ENCODE measurements at places on chromosomes 7 and 10.

DNA sequence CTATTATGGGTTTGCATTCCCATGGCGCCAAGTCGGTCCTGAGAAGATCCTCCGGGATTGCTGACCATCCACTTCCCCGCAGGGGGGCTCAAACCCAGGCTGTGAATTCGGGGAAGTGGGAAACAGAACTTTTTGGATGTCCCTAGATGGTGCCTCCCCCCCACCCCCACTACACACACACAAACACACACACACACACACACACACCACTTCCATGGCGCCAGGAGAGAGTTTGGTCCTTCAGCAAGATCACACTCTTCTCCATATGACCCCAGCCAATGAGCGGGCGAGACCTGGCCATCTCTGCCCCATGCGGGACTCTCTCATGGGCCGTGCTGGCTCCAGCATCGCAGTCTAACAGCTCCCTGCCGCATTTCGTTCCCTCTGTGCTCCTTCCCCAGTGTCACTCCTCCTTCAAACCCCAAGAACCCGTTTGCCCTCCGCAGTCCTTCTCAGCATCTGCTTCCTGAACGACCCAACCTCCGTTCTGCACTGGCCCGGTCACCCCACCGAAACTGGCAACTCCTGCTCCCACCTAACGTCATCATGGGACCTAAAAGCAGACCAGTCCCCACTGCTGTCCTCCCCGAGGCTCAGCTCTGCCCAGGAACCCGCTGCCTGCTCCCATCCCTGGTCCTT, 32.1 kb upstream of the TNRC18 start:
- no peak for DNase-seq

GRCh38 chr7:153524070-153524601, 528.1 kb upstream of the DPP6 start:
- DNase-seq, result no peak

GRCh38 chr10:67812007-67812406, 26.0 kb downstream of the DNAJC12 start:
- DNase-seq, result no peak

DNA sequence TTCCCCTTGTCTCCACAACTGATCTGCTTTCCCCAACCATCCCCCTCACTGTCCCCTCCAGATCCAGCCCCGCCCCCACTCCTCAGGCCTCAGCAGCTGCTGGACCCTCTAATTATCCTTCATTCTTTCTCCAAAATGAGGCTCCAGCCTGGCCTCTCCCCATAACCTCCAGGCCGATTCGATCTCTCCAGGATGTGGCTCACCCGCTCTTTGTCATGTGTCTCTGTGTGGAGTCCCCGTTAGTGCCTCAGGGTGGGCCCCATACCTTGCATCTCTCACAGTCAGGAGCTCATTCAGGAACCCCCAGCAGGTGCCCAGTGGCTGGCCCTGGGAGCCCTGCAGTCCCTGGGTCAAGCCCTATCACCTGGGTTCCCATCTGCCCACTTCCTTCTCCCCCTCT, 1.3 kb downstream of the PILRA start:
- DNase-seq, result no peak

GRCh38 chr7:2575046-2575732, 16.4 kb downstream of the IQCE start:
- DNase-seq, result no peak

- no peak for DNase-seq
Measured at GRCh38 chr7:30790356-30790755, 19.1 kb downstream of the MINDY4 start.

- DNase-seq, result no peak
Measured at GRCh38 chr10:65620404-65621048, 1305.3 kb upstream of the LRRTM3 start.

DNA sequence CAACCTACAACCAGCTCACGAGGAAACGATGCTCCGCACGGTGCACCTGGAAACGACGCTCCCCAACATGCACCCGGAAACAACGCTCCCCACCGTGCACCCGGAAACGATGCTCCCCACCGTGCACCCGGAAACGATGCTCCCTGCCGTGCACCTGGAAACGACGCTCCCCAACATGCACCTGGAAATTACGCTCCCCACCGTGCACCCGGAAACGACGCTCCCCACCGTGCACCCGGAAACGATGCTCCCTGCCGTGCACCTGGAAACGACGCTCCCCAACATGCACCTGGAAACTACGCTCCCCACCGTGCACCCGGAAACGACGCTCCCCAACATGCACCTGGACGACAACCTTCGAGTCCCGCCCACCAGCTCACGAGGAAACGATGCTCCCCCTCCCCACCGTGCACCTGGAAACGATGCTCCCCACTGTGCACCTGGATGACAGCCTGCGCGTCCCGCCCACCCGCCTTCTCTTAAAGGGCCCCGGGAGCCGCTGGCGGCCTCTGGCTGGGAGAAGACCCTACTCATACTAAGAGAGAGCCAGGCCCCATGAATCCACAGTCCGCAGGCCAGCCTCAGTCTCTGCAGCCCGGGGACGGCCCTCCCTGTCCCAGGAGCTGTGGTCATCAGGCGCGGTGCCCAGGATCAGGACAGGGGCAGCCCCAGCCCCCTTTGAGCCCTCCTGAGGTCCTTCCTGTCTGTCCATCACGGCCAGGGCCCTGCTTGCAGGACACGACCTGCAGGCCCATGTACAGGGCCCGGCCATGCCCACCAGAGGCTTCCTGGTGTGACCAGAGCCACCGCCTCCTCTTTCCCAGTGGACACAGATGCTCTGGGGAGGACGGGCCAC, 98.3 kb downstream of the PDGFA start:
- no peak for DNase-seq

DNA sequence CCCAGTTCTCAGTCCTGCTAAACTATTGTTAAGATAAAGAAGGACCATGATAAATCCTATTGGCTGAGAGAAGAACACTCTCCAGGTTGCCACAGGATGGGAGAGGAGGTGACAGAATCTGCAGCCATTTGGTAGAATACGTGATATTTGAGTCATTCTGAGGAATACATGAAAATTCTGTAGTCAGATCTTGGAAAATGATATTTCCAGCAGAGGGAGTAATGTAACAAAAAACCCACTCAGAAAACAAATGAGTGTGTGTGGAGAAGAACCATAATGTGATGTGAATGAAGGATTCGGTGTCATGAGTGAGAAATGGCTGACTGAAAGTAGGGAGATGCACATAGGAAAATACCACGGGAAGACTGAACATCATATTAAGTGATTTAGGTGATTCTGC, 128.5 kb upstream of the PFKP start:
- DNase-seq, result no peak

DNA sequence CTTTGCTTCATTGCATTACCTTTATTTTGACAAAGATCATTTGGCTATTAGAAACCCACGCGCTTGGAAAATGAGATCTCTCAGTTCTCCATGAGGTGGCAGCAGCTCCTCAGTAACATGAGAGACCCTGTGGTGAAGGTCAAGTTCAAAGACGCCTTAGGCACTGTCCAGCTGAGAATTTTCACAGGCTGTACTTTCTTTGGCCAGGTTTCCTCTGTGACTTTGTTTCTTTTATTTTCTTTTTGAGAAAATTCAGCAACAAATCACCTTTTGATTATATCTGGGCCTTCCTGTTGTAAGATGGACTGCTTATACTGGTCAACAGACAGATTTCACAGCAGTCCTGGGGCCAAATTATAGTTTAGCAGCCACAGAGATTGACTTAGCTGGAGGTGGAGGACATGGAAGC, 54.5 kb downstream of the RAB18 start:
- no peak for DNase-seq

DNA sequence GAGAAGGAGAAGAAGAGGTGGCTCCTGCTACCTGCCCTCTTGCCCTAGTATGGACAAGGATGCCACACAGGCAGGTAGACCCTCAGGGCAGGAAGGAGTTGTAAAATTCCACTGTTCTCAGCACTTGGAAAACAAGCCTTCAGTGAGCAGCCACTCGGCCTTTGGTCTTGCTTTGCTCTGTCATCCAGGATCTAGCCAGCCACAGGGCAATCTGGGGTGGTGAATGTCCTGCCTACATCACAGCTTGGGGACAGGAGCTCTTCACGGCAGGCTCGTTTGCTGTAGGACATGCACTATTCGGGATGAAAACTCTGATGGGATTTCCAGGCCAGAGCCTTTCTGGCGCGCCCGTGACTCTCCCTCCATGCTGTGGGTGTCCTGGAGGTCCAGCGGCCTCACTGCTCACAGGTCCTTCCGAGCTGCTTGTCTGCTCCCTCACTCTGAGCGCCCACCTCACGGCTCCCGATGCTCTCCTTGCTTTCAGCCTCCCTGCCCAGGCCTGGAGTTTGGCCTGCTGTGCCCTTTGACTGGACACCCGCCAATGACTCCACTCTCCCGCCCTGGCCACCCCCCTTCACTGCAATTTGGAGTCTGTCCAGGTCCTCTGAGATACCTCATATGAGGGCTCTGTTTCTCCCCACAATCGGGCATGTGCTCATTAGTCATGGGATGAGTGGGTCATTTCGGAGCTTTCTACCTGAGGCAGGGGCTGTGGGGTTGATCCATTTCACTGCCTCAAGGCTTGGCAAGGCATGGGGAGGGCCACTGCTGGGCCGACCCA, 227.2 kb upstream of the GRB10 start:
- DNase-seq, result no peak

- DNase-seq, result peak; percentile 57
Measured at GRCh38 chr10:103504181-103504783, 10.8 kb downstream of the NEURL1 start.

DNA sequence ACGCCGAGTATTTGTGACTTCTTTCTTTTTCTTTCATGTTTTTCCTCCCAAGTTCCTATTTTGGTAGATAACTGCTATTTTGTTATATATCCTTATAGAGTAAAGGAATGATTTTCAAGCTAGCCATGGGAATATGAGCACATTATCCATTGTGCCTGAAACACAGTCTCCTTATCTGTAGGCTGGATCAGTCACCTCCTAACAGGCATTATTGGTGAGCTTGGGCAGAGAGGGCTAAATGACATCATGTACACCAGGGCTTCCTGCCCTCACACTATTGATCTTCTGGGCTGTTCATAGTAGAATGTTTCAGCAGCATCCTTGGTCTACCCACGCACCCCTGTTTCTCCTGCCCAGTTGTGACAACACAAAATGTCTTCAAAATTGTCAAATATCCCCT, 88.1 kb upstream of the CTBP2 start:
- no peak for DNase-seq

- DNase-seq, result no peak
Measured at GRCh38 chr7:120442838-120443237, 169.9 kb downstream of the KCND2 start.

DNA sequence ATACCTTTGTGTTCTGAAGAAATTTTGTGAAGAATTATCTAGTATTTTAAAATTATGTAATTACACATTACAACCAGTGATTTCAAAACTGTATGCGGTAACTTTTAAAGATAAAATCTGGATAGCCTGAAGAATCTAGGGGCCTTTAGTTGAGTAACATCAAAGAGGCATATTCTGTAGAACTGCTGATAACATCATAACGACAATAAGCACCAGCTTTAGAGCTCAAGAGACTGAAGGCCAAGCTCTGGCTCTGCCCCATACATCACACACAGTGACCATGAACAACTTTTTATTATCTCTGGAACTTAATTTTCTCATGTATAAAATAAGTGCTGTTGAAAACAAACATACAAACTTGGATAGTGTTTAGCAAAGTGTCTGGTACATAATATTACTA, 121.1 kb upstream of the RHOBTB1 start:
- DNase-seq, result no peak

DNA sequence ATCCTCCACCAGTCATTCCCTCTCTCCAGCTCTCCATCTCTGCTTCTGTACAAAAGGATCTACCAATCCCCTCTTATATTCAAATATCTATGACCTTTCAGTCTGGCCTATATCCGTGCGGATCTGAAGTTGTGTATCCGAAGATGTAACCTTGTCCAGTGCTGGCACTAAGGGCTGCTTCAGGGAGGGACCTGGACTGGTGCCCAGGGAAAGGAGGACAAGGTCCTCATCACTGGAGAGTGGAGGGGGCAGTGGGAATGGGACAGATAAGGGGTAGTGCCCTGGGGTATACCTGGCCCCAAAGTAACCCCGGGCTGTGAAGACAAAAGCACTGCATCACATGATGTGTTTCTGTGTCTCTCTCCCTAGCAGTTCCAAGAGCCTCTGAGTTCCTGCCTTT, 1.8 kb downstream of the TMEM225B start:
- no peak for DNase-seq

- DNase-seq, result no peak
Measured at GRCh38 chr10:49242604-49243003, 54.4 kb upstream of the TMEM273 start.

- DNase-seq, result no peak
Measured at GRCh38 chr7:1912593-1913465, 242.8 kb downstream of the ELFN1 start.

DNA sequence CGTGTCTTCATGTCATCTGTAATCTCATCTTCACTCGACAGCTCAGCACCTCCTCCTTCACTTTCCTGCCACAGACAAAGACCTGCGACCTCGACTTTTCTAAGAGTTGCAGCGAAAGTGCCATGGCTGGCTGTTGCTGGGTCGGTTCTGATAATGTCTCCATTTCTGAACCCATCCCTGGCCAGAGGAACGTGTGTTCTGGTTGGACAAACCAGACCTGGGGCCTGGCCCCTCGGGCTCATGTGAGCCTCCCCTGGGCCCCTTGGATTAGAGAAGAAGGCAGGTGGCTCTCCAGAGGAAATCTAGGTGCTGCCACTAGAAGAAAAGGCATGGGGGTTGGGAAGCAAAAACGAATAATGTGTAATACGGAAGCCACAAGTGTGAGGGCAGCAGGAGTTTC, 273.7 kb downstream of the GLRX3 start:
- DNase-seq, result no peak

- peak; percentile 61 for DNase-seq
Measured at GRCh38 chr10:45001381-45002148, 842 bp downstream of the ZNF22 start.

- DNase-seq, result peak; percentile 47
Measured at GRCh38 chr7:37411444-37412034, 37.1 kb downstream of the ELMO1 start.

- no peak for DNase-seq
Measured at GRCh38 chr10:101939729-101940128, 96.1 kb upstream of the KCNIP2 start.

DNA sequence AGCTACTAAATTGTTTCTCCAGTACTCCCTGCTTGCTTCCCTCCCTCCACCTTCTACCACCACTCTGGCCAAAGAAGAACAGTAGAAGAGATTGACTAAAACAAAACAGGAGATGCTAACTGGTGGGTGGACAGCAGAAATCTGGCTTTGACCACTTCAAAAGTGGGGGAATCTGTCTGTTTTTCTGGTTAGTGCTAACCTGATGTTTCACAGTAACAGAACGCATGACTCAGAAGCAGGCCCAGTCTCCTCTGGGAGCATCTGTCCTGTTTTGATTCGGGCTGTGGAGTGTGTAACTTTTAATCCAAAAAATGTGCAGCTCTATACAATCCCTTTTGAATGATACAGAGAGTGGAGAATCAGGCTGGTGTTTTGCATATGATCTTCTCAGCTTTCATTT, 32.7 kb upstream of the ZNF438 start:
- DNase-seq, result no peak

DNA sequence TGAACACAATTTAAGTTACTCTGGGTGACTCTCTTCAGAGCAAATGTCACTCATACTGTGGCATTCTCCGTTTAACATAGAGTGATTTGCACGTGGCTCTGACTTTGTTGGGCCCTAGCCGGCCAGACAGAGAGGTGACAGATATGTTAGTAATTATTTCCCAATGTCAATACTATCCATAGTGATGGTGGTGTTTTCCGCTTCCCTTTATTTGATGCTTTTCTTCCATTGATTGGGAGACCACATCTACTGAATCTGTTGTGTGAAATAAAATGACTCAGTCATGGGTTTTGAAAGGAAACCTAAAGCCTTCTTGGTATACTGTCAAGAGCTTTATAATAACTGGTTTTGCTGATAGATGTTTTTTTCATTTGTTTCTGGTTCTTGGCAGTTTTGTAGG, 7.4 kb downstream of the AVL9 start:
- peak; percentile 53 for DNase-seq
